Stimulated activated CD8-positive, alpha-beta memory T cell treated with anti-CD3 and anti-CD28 coated beads, Interleukin-4, amount 100 ng/mL, for 48 hours (primary cell): ENCODE measurements at places on chromosomes 16 and 17.
A peak's percentile ranks its signal among the peaks of the same experiment; 100 is the strongest.

- DNase-seq, result no peak
Measured at GRCh38 chr17:67055041-67055443, 10.7 kb downstream of the CACNG1 start.

DNA sequence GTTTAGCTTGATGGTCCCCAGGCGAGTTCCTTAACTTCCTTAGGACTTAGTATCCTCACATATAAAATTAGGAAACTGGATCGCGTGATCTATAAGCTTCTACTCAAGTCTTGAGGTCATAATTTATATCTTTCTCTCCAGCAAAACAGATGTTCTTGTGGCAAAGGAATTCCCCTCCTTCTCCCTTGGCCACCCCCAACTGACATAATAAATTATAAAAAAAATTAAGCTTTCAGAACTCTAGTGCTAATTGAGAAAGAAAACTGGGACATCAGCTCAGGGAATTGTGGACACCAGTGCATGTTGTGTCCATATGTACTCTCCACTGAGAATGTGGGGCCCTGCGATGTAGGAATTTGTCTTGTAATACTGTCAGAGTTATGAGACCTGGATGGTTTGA is 13.5 kb downstream of the GNAO1 start:
- no peak for DNase-seq

GRCh38 chr16:79347277-79347676 is 253.3 kb downstream of the MAF start:
- no peak for DNase-seq

DNA sequence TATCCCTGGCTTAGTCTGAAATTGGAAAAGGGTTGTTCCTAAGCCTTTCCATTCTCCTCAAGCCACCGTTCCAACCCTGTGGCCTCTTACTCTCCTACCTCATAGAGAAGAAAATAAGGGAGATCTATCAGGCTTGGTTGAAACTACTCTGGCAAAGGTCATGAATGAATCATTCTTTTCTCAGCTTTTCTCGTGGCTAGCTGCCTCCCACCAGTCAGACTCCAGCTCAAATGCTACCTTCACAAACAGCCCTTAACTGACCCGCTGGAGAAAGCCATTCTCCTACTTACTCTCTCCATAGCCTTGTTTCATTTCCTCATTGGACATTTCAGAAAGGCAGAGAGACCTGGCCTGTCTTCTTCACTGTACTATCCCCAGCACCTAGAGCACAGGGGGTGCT is 8.9 kb downstream of the MYH10 start:
- no peak for DNase-seq

DNA sequence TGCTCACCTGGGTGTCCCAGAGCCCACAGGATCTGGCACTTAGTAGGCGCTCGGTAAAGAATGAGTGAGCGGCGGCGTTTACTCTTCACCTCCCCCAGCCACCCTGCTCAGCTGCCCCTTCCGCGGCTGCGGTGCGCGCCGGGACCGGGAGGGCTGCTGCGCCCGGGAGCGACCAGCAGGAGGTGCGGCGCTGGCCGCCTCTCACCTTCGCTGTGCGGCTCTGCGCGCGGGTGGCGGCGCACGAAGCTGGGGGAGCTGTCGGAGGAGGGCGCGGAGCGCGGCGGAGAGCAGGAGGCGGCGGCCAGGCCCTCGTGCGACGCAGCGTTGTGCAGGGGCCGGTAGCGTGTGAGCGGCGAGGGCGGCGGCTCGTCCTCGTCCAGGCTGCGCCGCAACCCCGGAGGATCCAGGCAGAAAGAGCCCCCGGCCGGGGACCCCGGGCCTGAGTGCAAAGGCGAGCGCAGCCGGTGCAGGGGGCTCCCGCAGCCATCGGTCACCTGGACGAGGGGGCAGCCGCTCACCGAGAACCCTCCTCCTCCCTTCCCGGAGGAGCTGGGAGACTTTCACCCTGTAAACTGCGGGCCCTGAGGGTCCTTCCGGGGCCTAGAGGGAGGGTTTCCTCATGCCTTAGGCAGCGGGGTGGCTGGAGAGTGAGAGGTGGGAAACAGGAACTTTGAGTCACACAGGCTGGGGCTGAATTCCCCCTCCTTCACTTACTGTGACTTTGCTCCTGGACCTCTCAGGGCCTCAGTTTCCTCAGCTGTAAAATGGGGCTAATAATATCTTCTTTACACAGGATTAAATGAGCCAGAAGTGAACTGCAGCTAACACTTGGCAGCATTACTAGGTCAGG is 12.5 kb downstream of the SAMD14 start:
- peak; percentile 74 for DNase-seq

DNA sequence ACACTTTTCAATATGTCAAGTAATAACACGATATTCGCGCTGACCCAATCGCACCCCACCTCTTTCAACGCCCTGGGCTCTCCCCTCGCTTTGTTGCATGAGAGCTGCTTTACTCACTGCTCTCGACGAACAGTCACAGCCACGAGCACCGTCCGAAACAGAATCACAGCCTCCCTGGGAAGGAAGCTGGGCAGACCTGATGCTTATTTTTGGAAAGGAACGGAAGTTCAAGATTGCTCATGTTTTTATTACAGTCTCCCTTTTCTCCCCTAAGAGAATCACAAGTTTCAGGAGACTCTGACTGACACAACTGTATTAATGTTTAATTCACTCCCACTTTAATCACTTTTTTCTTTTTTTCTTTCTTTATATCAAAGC is 67.8 kb downstream of the ANKRD11 start:
- peak; percentile 70 for DNase-seq

- no peak for DNase-seq
Measured at GRCh38 chr17:47207143-47208067, 1.7 kb upstream of the MYL4 start.

GRCh38 chr16:79721270-79721669 is 120.7 kb upstream of the MAF start:
- DNase-seq, result no peak

DNA sequence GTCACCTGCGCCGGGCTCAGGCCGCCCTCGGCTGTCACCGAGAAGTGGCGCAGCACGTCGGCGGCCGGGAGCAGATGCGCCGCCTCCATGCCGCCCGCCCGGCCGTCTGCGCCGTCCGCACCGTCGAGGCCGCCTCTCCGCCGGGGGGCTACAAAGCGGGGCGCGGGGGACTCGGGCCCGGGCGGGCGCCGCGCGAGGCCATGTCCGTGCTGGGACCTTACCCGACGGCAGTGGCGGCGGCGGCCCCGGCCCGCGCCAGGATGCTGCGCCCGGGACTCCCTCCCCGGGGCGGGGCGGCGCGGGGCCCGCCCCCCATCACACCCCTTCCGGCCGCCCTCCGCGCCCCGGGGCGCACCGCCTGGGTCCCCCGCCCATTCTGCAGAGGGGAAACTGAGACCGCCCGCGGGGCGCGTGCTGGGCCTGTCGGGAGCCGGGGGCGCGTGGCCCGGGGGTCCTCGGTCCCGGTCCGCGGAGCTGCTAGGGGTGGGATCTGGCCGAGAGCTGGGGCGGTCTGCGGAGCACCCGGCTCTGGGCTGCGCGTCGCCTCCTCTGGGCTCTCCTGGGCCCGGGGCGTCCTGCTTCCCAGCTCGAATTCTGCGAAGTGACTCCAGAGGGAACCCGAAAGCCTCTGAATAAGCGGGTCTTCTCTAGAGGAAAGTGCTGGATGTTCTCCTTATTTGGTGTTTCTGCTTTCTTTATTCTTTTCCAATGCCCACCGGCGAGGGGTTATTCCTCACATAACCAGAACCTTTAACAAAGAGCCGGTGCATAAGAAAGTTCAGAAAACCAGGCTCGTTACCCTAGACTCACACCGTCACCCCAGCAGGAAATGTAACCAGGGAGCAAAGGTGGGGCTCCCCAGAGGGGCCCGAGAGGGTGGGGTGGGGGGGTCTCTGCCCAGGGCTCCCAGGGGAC is at the start of gene ATP2A3:
ATP2A3 (minus strand) TSS at position 235 of the 915 bp plus-strand sequence; CDS start at position 89, 146 bp downstream.
- DNase-seq, result peak; percentile 76

DNA sequence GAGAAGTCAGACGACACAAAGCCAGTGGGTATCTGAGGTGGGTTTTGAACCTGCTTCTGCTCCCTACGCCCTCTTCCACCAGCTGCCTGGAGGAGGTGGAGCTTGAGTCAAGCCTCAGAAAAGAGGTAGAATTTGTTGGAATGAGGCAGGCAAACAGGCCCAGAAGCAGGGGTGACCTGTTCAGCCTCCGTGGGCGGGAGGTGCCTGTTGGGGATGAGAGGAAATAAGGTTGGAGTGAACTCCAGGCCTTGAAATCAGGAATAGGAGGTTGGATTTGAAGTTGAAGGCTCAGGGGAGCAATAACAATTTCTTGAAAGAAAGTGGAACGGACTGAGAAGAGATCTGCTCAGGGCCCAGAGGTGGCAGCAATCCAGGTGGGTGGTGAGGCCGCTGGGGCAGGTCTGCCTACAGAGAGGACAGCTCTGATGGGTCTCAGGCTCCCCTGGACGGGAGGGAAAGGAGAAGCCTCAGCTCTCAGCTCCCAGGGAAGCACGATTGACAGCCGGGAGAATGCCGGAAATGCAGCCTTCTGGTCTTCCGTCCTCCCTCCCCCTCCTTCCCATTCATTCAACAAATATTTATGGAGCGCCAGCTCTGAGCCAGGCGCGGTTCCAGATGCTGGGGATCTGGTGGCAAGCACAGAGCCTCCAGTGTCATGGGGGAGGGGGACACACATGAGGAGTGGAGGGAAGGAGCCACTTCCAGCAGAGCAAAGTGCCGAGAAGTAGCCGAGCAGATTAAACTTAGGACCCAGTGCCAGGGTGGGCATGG is 61.9 kb upstream of the CIBAR2 start:
- DNase-seq, result no peak

DNA sequence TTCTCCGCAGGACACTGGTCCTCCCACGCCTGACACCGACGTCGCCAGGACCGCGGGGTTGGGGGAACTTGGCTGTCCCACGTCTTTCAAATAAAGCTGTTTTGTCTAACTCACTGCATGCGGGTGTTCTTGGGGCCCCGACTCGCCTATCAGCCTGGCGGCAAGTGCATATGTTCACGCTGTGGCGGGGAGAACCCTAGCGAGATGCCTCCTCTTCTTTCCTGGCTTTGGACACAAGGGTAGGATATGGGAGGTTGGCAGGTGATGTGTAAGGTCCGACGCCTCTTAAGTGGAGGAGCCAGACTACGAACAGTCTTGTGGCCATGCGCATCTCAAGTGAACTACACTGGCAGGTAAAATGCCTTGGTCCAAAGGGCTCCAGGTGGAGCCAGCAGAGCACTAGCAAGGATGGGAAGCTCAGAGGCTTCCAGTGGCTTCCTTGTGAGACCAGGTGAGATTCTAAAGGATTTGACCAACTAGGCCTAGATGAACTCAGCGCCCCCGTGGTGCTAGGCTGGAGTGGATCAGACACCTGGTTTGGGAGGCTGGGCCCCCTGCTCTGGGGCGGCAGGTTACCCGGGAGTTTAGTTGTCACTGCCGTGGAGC is 873 bp upstream of the RPS2 start:
- DNase-seq, result peak; percentile 51

DNA sequence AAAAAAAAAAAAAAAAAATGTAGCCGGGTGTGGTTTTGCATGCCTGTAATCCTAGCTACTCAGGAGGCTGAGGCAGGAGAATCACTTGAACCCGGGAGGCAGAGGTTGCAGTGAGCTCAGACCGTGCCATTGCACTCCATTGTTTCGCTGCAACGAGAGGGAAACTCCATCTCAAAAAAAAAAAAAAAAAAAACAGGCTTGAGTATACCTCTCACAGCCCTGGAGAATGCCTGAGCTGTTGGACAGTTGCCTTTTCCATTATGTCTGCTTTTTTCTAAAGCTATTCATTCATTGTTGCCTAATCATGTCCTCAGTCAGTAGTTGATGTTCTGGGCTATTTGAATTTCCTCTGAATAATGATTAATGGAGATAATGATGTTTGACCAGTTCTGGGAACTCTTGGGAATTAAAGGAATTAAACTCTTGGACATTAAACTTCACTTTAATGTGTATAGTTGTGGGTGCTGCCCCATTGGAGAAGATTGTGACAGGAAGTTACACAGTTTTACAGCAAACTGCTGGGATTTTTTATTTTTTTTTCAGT is 11.8 kb downstream of the HMOX2 start:
- no peak for DNase-seq

- no peak for DNase-seq
Measured at GRCh38 chr16:49545741-49546448, 172.3 kb downstream of the C16orf78 start.

GRCh38 chr17:59366773-59367656 is 35.6 kb downstream of the YPEL2 start:
- DNase-seq, result no peak

- DNase-seq, result no peak
Measured at GRCh38 chr16:71338632-71339031, 19.9 kb upstream of the CALB2 start.

DNA sequence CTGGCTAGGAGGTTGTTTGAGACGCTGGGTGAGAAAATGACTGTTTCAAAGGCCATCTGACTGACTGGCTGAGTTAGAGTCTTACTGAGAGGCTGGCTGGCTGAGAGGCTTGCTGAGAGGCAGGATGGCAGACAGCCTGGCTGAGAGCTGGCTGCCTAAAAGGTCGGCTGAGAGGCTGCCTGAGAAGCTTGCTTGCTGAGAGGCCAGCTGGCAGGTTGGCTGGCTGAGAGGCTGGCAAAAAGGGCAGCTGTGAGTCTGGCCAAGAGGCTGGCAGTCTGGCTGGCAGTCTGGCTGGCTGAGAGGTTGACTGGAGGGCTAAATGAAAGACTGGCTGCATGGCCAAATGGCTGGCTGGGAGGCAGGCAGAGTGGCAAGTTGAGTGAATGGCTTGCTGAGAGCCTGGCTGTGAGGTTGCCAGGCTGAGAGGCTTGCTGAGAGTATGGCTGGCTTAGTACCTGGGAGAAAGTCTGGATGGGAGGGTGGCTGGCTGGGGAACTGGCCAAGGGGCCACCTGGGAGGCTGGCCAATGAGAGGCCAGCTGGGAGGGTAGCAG is 35.3 kb upstream of the ACSM2B start:
- no peak for DNase-seq

GRCh38 chr17:1201132-1201702 is 21.4 kb upstream of the ABR start:
- DNase-seq, result peak; percentile 63

DNA sequence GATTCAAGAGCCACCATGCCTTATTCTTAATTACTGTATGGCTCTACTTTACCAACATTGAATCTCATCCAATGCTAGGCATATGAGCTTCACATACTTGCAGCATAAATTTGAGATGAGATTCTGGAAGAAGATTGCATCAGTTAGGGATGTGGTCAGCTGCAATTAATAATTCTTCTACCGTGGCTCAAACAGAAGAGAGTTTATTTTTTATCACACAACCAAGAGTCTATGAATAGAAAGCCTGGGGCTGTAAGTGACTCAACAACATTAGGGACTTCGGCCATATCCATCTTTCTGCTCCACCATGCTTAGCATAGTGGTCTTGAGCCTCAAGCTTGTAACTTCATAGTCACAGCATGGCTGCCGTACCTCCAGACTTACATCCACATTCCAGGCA is 179.4 kb upstream of the IRX6 start:
- no peak for DNase-seq

DNA sequence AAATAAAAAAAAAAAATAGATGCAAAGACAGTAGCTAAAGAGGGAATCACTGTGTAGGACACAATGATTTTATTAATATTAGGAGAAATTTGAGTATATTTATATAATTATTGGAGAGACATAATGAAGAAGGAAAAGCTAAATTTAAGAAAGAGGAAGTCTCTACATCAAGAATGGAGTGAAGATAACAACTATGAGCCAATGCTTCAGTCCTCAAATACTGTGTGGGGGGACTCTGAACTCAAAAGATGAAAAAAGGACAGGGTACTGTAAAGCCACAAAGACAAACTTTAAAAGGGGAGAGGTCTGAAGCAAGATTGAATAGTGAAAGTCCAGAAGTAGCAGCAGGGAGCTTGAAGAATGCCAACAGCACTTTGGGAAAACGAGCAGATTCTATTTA is 44.7 kb downstream of the SKAP1 start:
- no peak for DNase-seq

GRCh38 chr16:51133688-51134087 is 17.4 kb downstream of the SALL1 start:
- DNase-seq, result no peak
